ENCODE measurements at places on chromosomes 5 and 9.

DNA sequence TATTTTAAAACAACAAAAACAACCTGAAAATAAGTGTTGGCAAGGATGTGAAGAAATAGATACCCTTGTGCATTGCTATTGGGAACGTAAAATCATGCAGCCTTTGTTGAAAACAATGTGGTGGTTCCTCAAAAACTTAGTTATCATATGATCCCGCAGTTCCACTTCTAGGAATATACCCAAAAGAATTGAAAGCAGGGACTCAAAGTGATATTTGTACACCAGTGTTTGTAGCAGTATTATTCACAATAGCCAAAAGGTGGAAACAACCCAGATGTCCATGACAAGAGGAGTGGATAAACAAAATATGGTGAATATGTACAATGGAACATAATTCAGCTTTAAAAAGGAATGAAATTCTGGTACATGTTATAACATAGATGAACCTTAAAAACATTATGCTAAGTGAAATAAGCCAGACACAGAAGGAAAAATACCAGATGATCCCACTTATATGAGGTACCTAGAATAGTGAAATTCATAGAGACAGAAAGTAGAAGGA, 29.0 kb downstream of the IRF1 start:
- DNase-seq: no peak

- DNase-seq: no peak
These were observed 37.8 kb upstream of the ADRB2 start for GRCh38 chr5:148788636-148789035.

DNA sequence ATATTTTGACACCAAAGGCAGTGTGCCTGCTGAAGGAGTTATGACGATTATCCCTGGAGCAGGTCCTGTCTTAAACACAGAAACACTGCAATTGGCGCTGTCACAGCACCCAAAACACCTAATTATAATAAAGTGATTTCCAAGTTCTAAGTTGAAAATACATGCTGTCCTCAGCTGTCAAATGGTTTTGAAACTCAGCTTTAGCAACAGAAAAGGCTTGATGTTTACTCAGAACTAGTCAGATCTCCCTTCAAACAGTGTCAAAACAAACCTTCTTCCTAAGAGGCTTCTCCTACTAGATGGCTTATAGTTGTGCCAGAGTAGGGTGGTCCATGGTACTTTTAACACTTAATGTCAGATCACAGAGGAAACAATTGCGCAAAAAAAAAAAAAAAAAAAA, 87.2 kb upstream of the IRX1 start:
- DNase-seq: no peak

DNA sequence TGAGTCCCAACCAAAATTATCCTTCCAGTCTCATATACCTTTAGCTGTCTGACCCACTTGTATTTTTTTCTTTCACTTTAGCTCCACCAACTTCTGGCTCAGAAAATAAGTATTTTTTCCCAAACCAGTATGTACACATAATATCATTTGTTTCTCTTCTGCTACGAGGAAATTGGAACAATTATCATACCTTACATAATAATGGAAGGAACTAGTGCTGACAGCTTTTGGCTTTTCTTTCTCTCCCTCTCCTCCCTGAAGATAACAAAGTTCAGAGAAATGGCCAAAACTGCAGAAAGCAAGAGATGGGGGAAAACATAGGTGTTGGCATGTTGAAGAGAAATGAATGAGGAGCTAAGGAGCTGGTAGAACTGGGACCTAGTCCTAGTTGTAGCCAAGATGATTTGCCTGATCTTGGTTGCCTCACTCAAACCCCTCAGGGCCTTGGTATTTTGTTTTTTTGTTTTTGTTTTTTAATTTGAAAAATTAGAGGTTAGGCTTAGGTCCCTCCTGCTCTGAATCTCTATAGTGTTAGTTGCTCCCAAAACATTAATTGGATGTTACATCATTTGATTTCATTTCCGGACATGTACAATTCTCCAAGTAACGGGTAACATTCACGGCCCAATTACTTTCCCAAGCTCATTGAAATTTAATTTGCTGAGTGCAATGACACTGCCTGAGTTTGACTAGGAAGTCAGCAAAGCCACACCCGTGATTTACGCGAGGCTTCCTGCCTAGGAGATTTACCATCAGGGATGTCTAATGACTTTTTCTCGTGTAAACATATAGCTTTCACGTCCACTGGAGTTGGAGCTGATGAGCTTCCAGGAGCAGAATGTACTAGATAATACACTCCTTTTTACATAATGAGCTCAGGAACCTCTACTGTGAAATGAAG, 291.6 kb downstream of the TLE1 start:
- no peak for DNase-seq

DNA sequence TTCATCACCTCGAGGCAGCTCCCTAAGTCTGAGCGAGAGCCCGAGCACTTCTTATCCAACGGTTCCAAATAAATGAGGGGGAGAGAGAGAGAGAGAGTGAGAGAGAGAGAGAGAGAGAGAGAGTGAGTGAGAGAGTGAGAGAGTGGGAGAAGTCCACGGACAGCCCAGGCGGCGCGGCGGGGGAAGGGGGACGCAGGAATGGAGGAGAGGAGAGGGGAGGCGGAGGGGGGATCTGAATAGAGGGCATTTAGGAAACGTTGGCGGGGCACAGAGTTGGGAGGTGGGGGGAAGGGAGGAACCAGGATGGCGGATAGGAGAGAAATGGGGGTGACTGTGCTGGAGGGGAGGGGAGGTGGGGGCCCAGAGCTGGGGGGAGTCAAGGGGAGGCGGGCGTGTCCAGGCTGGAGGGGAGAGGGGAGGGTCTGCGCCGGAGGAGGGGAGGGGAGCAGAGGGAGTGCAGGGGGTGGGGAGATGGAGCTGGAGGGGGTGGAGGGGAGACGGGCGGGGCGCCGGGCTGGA, 398 bp upstream of the BASP1 start:
- DNase-seq: peak; percentile 56

- DNase-seq: peak; percentile 16
These were observed 68.5 kb downstream of the SLC24A2 start for GRCh38 chr9:19720377-19720776.

GRCh38 chr5:115241881-115242642, 20.6 kb downstream of the PGGT1B start:
- DNase-seq: no peak

DNA sequence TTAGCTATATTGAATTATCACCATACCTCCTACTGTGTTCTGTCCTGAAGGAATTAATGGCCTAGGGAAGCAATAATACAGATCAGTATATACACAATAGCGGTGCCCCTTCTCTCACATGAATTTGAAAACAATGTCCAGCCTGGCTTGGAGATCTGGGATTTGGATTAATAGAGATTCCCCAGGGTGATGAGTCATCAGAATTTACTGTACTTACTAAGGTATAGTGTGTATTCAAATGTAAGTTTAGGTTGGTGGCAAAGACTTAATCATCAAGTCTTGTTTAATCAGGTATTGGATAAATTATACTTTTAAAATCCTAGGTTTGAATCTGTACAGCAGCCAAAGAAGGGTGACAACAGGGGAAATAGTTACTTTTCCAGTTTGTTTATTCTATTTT, 121.5 kb downstream of the FEM1C start:
- no peak for DNase-seq
